ENCODE measurements at places on chromosomes 7 and 10. TPM values are rescaled to one million over a fixed set of nuclear protein-coding genes. Genes with fewer than 3 reads are reported as not detected.
A peak's percentile ranks its signal among the peaks of the same experiment; 100 is the strongest.

- no peaks in the 10 kb centered on the region for H3K36me3 ChIP-seq
- DNase-seq = peak; percentile 90
- no peaks in the 10 kb centered on the region for H3K4me1 ChIP-seq
- H3K27ac ChIP-seq = no peak within 1 kb of the TSS
These were observed at the start of gene ATRNL1 for GRCh38 chr10:115093286-115093775. Gene ATRNL1 (plus strand): TSS chr10:115093365. CDS start chr10:115093751, 386 bp downstream.

GRCh38 chr10:88901206-88901983 is 21.4 kb downstream of the STAMBPL1 start:
- H3K36me3 ChIP-seq = peaks cover 32% of the 10 kb centered on the region
- H3K27ac ChIP-seq = no peak overlapping the region
- peak; percentile 36 for DNase-seq

GRCh38 chr7:105306298-105306748 is 82.4 kb downstream of the SRPK2 start:
- peaks cover 24% of the 10 kb centered on the region for H3K4me1 ChIP-seq
- H3K27ac ChIP-seq = no peak overlapping the region
- DNase-seq = no peak

The CALML5 gene
- total RNA-seq = not detected

GRCh38 chr7:103622274-103622673 is 176.3 kb upstream of the SLC26A5 start:
- no peaks in the 10 kb centered on the region for H3K27me3 ChIP-seq
- no peaks in the 10 kb centered on the region for H3K36me3 ChIP-seq
- DNase-seq = no peak
- H3K27ac ChIP-seq = no peak overlapping the region
- H3K4me3 ChIP-seq = no peak overlapping the region

The MEIG1 gene
- total RNA-seq = 1.2 TPM

The MKI67 gene
- total RNA-seq = 2.5 TPM

The NEURL1 gene
- under 0.01 TPM for total RNA-seq

The WDR86 gene
- 8.5 TPM for total RNA-seq

GRCh38 chr7:35492451-35493175 is 202.3 kb downstream of the HERPUD2 start:
- no peak overlapping the region for H3K4me3 ChIP-seq
- H3K27me3 ChIP-seq = no peaks in the 10 kb centered on the region
- H3K4me1 ChIP-seq = no peaks in the 10 kb centered on the region
- no peak overlapping the region for H3K27ac ChIP-seq
- H3K36me3 ChIP-seq = no peaks in the 10 kb centered on the region

The IFIT1B gene
- total RNA-seq = not detected

DNA sequence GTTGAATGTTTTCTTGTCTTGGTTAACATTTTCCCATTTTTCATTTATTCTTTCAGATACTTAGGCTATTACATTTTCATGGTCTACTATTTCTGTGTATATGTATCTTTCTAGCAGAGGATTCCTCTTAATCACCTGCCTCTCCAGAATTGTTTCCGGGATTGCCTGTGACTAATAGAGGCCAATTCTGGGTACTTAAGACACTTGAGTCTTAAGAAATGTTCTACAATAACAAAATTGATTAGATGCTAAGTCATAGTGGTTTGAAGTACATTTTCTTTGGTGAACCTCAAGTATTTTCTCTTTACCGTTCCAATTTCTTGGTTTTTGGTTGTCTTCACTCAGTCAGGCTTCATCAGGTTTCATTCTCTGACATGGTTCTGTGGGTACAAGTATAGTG is 26.4 kb downstream of the BBS9 start:
- H3K4me3 ChIP-seq = no peak overlapping the region
- H3K27me3 ChIP-seq = no peaks in the 10 kb centered on the region
- no peak overlapping the region for H3K27ac ChIP-seq
- no peak for DNase-seq
- peaks cover 37% of the 10 kb centered on the region for H3K4me1 ChIP-seq
- no peaks in the 10 kb centered on the region for H3K36me3 ChIP-seq

GRCh38 chr7:14071045-14071444 is 81.6 kb upstream of the ETV1 start:
- H3K4me3 ChIP-seq = no peak overlapping the region
- H3K4me1 ChIP-seq = no peaks in the 10 kb centered on the region
- H3K27me3 ChIP-seq = no peaks in the 10 kb centered on the region
- no peaks in the 10 kb centered on the region for H3K36me3 ChIP-seq
- no peak for DNase-seq

DNA sequence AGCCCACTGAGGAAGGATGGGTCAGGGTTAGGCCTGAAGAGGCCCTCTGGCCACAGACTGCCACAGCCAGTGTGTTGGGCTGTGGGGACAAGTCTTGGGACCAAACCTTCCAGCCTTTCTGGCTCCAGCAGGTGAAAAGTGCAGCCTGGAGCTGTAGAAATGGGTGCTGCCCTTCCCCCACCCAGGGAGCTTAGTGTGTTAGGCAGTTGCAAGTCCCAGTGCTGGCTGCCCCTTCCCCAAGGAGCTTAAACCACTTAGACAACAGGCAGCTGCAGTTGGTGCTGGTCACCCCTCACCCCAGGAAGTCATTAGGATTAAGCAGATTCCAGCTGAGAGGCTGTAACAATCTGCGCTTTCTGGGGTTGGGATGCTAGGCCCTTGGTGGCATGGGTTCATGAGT is 563.3 kb downstream of the NRG3 start:
- DNase-seq = no peak
- no peaks in the 10 kb centered on the region for H3K36me3 ChIP-seq
- H3K4me3 ChIP-seq = no peak overlapping the region
- H3K27ac ChIP-seq = no peak overlapping the region

- no peak for DNase-seq
- H3K27me3 ChIP-seq = no peaks in the 10 kb centered on the region
- H3K4me3 ChIP-seq = no peak overlapping the region
These were observed 133.1 kb downstream of the RAPGEF5 start for GRCh38 chr7:22223807-22224206.

DNA sequence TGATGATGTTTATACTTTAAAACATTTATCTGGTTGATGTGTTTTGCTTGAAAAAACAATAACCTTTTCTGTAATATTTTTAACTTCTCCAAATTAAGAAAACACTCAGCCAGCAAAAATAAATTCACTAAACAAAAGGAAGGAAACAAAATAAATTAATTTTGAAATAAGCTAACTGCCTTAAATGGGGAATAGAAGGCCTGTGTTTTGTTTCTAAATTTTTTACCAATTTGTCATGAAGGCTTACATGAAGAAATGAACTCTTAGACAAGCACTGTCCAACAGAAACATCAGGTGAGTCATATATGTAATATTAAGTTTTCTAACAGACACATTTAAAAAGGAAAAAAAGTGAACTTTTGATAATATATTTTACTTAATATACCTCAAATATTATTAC is 68.5 kb downstream of the LRRN3 start:
- no peaks in the 10 kb centered on the region for H3K27me3 ChIP-seq
- H3K27ac ChIP-seq = peak overlapping the region; percentile 27
- no peaks in the 10 kb centered on the region for H3K36me3 ChIP-seq
- peaks cover 12% of the 10 kb centered on the region for H3K4me1 ChIP-seq
- DNase-seq = peak; percentile 51

DNA sequence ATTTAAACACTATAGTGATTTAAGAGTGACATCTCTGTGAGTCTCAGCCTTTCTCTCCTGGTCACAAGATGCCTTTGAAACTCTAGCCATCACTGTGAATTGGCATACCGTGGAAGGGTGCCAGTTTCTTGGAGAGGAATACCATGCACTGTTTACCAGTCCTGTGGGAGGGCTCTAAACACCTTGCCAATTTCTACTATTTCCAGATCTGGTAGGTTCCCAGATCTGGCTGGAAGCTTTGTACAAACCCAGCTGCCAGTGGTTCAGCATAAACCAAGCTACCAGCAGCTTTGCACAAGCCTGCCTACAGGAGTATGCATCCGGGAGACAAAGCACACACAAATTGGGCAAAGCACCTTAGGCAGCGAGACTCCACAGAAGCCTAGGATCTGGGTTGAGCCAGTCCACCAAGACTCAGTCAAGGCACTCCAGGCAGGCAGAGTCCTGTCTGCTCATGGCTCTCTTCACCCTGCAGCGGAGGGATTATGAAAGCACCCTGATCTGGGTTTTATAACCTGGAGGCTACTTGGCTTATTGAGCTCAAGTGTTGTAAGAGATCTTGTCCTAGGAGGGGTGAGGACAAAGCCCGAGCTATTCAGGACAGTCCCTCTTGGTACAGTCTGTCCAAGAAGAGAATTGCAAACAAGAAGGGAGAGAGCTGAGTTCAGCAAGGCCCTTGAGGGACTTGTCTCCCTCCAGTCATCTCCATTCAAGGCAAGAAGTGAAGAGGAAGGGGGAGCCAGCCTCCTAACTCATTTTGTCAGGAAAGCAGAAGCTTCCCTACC is 23.6 kb downstream of the MCM10 start:
- H3K27me3 ChIP-seq = no peaks in the 10 kb centered on the region
- no peak overlapping the region for H3K27ac ChIP-seq
- peak; percentile 36 for DNase-seq
- H3K36me3 ChIP-seq = peaks cover 14% of the 10 kb centered on the region
- H3K4me1 ChIP-seq = peaks cover 5% of the 10 kb centered on the region

The DBF4 gene
- total RNA-seq = 12.7 TPM

- H3K27ac ChIP-seq = no peak overlapping the region
- no peaks in the 10 kb centered on the region for H3K27me3 ChIP-seq
- DNase-seq = no peak
- no peaks in the 10 kb centered on the region for H3K36me3 ChIP-seq
- H3K4me3 ChIP-seq = no peak overlapping the region
These were observed 101.7 kb downstream of the PTN start for GRCh38 chr7:137241655-137242360.

The NKX1-2 gene
- not detected for total RNA-seq

GRCh38 chr10:112985690-112986543 is 35.9 kb downstream of the TCF7L2 start:
- H3K36me3 ChIP-seq = no peaks in the 10 kb centered on the region
- no peaks in the 10 kb centered on the region for H3K27me3 ChIP-seq
- H3K4me3 ChIP-seq = peak overlapping the region; percentile 50
- peak overlapping the region; percentile 62 for H3K27ac ChIP-seq

The AASS gene
- 26.4 TPM for total RNA-seq

DNA sequence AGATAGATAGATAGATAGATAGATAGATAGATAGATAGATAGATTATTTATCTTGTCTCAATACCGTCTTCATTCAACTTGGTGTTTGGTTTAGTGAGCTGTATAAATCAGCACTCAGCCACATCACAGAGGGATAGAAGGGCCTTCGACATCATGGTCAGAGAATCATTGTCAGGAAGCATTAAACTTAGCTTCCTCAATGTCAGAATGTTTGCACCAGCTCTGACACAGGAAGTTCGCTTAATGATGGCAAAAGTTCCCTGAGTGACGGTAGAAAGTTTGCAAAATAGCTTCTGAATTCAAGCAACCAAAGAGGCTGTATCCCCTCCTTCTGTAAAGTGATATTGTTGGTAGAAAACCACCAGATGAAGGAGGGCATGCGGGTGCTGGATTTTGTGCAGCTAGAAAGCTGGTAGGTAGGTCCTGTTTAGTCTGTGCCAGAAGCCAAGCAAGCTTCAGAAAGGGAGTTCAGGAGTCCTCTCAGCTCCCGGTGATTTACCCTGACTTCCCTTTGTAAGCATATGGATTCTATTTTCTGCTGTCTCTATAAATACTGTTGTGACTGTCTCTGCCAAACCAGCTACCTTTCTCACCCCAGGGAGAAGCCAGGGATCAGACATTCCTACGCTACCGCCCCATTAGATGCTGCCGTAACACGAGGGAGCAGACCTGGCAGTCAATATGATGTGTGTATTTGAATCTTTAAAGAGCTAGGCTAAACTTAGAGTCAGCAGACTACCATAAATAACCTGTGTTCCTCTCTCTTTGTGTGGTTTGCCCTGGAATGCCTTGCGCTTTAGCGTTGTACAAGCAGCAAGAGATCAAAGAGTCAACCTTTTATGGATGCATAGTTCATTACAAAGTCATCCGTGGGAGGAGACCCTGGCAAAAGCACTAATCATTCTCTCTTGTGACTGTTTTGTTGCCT is 200.5 kb upstream of the KIAA1217 start:
- H3K36me3 ChIP-seq = no peaks in the 10 kb centered on the region
- no peak overlapping the region for H3K27ac ChIP-seq
- no peaks in the 10 kb centered on the region for H3K27me3 ChIP-seq
- no peaks in the 10 kb centered on the region for H3K4me1 ChIP-seq
- H3K4me3 ChIP-seq = no peak overlapping the region

- H3K27me3 ChIP-seq = no peaks in the 10 kb centered on the region
- H3K4me3 ChIP-seq = no peak overlapping the region
- no peaks in the 10 kb centered on the region for H3K36me3 ChIP-seq
- DNase-seq = no peak
These were observed 125.5 kb downstream of the SH3PXD2A start for GRCh38 chr10:103729851-103730250.

DNA sequence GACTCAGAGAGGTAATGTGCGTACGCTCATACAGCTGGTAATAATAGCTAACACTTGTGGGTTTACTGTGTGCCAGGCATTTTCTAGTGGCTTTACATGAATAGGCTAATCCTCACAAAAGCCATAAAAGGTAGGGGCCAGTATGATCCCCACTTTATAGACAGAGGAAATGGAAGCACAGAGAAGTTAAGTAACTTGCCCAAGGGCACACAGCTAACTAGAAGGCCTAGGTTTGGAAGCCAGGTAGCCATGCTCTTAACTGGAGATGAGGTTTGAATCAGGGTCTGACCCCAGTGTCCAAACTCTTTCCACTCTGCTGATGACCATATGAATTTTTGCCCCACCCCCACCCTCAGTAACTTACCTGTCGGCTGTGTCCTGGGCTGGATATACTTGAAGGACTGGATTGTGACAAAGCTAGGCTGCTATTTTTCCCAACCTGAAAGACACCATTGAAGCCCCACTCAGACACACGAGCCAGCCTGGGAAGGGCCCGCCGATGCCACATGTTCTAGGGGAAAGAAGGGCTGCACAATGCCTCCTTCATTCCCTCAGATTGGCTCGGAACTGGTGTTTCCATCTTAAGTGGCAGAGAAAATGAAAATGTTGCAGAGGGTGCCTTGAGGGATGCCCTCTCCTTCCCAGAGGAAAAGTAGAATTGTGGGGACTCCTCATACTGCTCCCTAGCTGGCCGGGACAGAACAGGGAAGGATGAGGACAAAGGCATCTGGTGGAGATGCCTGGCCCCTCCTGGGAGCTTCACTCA is 29.1 kb upstream of the EFCAB10 start:
- H3K36me3 ChIP-seq = peaks cover 4% of the 10 kb centered on the region
- peaks cover 6% of the 10 kb centered on the region for H3K4me1 ChIP-seq
- no peaks in the 10 kb centered on the region for H3K27me3 ChIP-seq
- no peak overlapping the region for H3K27ac ChIP-seq

DNA sequence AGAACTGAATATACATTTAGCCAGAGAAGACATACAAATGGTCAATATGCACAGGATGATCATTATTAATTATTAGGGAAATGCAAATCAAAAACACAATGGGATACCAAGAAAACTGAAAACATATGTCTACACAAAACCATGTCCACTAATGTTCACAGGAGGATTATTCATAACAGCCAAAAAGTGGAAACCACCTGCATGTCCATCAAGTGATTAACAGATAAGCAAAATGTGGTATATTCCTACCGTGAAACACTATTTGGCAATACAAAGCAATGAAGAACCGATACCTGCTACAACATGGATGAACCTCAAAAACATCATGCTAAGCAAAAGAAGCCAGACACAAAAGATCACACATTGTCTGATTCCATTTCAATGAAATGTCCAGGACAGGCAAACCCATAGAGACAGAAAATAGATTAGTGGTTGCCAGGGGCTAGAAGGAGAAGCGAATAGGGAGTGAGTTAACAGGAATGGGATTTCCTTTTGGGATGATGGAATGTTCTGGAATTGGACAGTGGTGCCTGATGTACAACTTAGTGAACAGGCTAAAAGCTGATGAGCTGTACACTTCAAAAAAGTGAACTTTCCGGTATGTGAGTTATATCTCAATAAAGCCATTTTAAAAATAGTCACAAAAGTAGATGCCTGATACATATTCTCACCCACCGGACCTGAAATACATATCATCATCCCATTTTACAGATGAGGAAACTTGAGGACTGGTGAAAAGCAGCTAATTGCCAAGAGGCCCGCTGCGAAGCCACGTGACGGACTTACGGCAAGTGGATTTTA is 33.6 kb downstream of the HIPK2 start:
- H3K4me3 ChIP-seq = no peak overlapping the region
- no peaks in the 10 kb centered on the region for H3K36me3 ChIP-seq
- no peak for DNase-seq
